Left colon (tissue), 2 donors: ENCODE measurements at places on chromosomes 2 and 18. TPM values are rescaled to one million over a fixed set of nuclear protein-coding genes. Genes with fewer than 3 reads are reported as not detected.

The CAMKMT gene
- 14.3 TPM for total RNA-seq

DNA sequence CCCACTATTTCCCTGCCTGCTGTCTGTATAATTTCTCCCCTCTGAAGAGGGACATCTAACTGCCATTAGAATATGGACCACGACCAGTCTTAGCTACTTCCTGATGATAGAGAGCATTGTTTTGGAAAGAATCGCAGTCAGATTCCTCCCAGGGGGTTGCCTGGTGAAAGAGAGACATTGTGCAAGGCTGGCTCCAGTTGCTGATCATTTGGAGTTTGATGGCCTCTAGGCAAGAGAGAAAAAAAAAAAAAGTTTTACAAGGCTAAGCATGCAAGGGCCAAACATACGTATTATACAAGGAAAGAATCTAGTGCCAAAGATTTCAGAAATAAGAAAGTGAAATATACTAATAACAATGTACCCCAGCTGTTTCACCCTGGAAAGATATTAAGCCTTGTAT is 182.2 kb downstream of the CMPK2 start:
- DNase-seq: no peak

DNA sequence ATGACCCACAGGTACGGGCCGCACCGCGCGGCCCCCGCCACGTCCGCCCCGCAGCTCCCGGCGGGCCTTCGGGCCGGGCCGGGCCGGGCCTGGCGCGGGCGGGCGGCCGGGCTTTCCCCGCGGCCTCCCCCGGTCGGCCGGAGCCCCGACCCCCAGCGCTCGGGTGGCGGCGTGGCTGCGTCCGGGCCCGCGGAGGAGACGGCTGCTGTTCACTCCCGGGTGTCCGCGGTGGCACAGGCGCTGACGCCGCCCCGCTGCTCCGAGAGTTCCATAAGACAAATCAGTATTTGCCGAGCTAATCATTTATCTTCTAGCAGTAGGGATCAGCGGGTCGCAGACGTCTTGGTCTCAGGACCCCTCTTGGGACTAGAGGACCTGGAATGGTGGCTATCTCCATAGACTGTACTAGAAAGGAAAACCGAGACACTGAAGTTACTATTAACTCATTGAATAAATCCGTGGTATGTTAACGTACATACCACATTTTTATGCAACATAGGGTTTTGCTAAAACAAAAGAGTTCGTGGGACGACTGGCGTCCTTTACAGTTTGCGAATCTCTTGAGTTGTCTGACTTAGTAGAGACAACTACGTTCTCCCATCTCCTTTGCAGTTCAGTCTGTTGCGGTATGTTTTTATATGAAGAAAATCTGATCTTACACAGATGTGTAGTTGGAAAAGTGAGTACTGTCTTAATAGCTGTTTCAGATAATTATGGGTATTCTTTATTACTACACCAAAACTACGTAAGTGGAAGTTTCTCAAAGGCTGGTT is 500 bp downstream of the LIMS1 start:
- DNase-seq: peak; percentile 43

DNA sequence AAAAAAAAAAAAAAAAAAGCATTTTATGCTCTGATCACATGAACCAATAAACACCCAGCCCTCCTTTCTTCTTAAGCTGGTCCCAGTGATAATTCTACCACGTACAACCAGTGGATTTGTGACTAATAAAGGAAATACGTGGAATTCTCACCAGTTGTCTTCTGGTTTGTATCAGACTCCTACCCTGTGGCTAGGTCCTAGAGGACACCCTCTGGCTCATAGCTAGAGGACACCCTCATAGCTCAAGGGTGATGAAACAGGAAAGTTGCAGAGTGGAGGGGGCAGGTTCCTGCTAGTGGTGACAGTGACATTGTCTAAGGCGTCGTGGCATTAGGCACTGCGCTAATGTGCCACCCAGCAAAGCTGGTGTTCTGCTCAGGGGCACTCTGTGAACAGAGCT is 167.8 kb downstream of the BCL11A start:
- DNase-seq: no peak

DNA sequence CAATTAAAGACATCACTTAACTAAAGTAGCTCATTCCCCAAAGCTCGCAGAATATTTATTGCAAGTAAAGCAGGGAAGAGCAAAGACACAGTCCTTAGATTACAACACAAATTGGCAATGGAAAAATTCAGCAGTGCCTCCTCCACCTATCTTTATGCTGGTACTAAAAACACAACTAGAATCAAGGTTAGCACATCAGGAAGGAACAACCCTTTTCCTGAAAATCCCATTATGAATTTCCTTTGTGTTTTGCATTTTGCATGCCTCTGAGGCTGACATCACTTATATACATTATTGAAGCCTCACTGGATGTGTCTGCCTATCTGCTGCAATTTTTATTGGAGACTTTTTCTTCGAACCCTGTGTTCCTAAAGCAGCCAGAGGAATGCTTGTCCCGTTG is 193.8 kb upstream of the STK17B start:
- no peak for DNase-seq

DNA sequence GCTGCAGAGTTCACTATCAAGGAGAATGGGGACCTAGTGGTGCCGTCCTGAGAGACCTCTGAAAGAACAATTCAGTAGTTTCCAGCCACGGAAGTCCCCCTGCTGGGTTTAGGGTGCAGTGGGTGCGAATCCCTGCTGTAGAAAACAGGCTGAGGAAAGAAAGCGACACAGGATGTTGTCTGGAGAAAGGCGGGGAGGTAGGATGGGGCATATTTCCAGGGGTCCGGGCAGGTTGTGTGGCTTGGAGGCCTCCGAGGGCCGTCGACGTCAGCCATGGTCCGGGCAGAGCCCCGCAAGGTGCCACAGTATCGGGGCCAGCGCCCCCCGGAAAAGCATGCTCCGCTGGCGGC is 807 bp upstream of the CREB1 start:
- DNase-seq: peak; percentile 49
